ENCODE measurements at places on chromosomes 13 and 19.
A peak's percentile ranks its signal among the peaks of the same experiment; 100 is the strongest.

DNA sequence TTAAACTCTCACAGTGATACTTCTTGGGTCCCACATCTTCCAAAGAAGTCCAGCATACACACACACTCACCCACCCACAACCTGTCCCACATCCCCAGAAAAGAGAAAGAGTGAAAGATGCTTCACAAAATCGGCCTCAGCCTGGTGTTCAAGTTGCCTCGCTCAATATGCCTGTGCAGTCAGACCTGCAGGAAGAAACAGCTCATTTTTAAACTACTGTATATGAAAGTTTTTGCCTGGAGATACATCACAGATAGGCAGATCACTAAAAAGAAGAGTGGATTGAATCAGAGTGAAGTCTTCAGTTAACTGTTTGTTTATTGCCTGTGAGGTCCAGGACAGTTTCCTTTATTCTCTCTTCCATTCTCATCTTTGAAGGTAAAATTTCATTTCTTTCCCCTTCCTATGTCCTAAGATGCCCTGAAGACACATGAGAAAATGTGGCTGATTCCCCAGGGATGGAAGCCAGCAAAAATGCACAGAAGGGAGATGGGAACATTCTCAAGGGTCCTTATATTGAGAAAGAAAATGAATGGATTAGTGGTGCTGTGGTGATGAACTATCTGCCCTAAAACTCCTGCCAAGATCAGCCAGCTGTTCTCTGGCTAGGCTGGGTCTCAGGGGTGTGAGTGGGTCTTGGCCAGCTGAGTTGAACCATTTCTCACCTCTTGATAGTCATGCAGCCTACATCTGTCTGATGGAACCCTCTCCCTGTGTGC lies 259.0 kb downstream of the ITGBL1 start:
- no peak for DNase-seq

DNA sequence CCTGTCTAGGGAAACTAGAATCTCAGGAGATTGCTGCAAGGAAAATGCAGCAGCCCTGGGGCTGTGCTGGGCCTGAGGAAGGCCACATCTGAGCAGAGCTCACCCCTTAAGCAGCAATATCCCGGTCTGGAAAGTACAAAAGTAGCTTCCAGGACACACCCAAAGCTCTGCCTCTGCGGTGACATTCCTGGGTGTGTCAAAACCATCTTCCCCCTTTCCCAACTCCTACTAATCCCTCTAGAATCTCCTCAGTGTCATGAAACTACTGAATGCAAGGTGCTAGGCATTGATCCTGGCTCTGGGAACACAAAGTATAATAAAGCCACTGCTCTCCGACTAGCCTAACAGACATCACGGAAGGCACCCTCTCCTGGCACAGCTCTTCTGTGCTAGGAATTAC lies 5.0 kb downstream of the PBX4 start:
- DNase-seq: peak; percentile 22

- DNase-seq: peak; percentile 54
Measured at GRCh38 chr19:19459707-19460251, 54.3 kb downstream of the GATAD2A start.

- DNase-seq: no peak
Measured at GRCh38 chr19:30696514-30696913, 324.3 kb downstream of the ZNF536 start.

DNA sequence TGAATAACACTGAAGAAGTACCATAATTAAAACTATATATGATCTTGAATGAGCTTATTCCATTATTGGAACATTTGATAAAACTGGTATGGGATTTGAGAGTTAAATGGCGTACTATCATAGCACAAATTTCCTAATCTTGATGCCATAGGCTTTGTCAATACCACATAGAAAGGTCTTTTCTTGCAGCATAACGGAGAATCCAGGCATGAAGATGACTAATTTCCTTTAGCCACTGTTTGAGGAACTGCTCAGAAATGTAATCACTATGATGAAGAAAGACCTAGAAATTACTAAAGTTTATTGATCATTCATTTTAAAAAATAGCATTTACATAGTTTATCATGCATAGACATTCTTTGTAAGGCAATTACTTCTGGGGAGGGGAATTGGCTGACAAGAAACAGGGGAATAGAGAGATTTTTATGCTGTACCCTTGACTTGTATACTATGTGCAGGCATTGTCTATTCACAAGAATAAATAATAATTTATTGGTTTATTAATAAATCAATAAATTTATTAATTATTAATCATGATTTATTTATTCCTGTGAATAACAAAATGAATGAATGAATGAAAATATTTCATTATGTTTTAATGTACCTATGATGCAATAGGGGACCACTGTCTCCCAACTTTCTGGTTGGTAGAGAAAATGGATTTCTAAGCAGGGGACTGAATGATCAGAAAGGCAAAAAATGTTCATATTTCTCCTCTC lies 2676.6 kb downstream of the PCDH9 start:
- DNase-seq: peak; percentile 75

DNA sequence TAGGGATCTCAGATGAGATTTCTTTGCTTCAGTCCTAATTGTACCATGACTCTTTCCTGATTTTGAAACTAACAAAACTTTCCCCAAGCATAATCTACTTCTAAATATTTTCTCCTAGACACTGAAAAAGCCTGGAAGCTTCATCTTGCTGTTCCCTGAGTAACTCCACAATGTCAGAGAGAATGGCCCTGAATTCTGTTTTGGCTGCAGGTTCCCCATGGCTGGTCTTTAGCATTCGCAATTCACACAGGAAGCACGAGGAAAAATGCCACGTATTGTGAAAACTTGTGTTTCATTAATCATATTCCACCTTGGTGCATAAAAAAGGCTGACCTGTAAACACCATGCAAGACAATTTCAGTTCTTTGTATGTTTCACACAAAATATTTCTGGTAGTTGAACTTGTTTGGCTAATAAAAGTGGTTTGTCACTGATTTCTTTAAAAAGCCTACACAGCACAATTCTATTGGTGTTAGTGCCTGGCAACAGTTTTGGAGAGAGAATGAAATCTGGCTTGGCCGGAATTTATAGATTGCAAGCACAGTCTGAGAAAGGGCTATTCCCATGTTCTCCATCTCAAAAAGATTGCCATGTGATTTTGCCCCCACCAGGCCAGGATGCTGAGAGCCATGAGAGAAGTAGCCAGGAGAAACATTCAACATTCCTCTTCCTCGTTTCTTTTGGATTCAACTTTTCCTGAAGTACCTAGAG lies 367.1 kb downstream of the NDFIP2 start:
- no peak for DNase-seq

All from fibroblast of upper back skin (primary cell).